ENCODE measurements at places on chromosomes 12 and 14.
A peak's percentile ranks its signal among the peaks of the same experiment; 100 is the strongest.

GRCh38 chr14:65915125-65915524, 502.6 kb downstream of the FUT8 start:
- peak; percentile 49 for DNase-seq

DNA sequence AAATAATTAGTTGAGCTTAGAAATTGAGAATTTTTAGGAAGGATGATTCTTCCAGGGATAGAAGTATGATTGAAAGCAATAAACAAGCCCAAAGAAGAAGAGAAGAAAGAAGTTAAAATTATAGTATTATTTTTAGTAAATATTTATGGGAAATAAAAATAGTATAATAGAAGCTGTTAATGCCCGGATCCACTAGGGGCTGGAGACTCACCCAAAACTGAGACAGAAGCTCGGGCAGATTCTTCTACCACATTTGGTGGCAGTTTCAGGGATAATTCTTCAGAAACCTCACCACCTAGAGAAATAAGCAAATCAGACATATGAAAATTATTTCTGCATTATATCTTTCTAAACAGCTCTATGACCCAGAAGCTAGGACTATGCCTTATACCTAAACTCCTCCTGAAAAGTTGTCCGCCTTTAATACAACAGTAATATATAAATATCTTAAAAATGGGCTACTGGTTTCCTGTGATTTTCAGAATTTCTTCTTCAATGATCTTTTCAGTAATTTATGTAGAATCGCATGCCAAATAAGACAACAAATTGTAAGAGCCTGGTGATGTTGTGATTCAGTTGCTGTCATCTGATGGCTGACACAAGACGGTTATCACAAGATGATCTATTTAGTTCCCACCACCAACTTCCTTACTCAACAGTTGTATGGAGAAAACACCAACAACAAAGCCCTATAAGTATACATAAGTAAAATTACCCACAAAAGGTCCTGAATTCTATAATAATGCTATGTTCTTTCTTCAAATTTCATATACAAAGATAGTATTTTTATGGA, 35.6 kb downstream of the A2M start:
- no peak for DNase-seq

DNA sequence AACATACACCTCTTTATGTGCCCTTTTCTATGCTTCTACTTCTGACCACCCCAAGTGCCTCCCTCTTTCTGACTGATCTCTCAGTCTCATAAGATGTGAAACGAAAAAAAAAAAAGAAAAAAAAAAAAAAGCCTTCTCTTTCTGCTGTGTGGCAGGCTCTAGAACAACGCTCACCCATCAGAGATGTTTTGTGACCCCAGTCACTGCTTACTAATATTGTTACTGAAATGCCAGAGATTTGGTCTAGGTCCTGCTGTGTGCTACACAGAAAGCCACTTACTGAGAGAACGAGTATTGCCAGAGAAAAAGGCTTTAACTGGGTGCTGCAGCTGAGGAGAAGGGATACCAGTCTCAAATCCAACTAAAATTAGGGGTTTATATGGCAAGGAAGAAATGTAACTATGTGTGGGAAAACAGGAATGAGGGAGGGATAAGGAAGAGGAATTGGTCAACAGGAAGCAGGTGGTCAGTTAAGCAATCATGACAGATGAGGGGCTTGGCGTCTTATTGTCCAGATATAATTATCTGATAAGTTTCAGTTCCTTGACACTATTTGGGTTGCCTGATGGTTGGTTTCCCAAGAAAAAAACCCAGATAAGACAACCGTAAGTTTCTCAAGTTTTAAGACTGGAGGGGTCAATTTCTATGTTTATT, 149.0 kb downstream of the NAV3 start:
- peak; percentile 7 for DNase-seq

DNA sequence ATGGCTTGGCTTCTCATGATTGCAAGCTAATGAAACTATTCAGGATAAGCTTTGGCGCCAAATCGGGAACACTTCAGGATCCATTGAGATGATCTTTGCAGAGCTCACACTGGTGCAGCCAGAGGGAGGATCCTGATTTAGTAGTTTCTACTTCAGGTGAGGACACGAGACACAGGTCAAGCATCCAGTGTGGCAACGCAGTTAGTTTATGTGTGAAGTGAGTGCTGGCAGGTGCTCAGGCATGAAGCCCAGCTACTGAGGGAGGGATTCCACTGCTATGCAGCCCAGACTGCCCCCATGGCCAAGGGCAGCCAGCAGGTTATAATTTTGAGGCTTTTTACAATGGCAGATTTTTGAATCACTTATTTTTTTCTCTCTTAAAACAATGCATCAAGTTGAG, 113.5 kb upstream of the PCED1B start:
- DNase-seq: no peak

DNA sequence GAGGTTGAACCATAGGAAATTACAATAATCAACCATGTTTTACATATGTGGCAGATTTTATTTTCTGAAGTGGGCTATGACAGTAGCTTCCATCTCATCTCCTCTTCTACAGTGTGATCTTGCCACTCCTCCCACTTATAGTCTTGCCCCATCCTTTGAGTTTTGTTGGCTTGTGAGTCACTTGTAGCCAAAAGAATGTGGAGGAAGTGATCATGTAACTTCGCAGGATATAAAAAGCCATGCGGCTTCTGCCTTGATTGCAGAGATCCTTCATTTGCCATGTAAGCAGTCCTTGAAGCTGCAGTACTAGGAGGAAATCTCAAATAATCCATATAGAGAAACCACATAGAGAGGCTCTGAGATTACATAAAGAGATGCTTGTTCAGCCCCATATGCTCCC, 13.7 kb upstream of the ZNF84 start:
- no peak for DNase-seq

DNA sequence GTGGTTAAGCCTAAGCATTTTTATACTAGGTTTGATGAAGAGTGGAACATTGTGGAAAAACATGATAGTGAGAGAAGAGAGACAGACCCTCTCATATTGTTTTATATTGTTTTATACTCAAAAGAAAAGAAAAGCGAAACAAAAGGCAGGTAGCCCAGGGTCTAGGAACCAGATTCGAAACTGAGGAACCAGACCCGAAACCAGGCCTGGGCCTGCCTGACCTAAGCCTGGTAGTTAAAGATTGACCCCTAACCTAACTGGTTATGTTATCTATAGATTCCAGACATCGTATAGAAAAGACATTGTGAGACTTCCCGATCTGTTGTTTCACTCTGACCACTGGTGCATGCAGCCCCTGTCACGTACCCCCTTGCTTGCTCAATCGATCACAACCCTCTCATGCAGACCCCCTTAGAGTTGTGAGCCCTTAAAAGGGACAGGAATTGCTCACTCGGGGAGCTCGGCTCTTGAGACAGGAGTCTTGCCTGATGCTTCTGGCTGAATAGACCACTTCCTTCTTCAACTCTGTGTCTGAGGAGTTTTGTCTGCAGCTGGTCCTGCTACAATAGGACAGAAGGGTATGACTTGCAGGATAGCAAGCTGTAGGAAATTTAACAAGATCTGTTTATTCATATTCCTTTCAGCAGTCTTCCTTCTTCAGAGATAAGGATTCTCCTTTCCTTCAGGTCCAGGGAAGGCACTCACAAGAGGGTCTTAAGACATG, 147.1 kb upstream of the PLEKHA5 start:
- DNase-seq: no peak

DNA sequence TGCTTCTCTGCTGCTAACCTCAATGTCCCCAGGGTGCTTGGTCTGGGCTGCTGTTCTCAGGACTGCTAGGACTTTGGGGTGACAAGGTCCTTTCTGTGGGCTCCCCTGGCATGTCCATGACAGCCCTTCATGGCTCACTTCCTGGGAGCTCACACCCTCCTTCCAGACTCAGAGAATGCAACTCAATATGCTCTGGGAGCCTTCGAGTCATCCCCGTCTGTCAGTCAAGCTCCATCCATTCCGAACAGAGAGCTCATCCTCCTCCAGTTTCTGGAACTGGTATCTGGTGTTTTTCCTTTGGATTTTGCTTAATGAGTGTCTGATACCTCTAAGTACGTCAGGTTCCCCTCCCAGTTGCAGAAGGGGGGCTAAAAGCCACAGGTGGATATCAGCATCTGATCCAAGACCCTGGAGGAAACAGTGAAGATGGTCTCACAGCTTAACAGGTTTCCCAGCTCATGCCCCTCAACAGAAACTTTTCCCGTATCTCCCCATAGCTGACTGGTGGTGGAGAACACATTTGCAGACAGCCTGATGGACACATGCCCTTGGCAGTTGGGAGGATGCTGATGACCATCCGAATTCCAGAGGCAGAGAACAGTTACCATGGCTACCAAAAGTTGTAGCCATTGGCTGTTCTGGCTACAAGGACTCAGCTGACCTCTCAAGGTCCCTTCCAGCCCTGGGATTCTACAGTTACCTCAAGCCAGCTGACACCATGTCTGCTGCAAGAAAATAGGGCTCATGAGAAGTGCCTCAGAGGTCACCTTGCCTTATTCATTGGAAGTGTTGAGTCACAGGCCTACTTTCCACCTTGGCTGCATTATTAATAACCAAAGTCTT, 9.5 kb upstream of the RAB35 start:
- DNase-seq: no peak

DNA sequence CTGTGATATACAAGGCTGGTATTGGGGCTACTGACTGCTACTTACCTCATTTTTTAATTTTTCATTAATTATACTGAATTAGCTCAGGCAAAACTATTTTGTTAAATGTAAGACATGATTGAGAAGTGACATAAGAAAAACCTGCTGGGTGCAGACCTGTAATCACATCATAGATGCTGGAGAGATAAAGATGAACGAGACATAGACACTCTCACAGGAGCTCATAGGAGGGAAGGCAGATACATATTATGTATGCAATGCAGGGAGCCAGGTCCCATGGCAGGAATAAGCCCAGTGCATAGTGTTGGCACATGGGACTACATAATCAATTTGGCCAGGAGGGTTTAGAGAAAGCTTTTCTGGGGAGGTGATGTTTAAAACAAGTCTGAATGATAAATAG, 74.9 kb downstream of the PRKCH start:
- no peak for DNase-seq

DNA sequence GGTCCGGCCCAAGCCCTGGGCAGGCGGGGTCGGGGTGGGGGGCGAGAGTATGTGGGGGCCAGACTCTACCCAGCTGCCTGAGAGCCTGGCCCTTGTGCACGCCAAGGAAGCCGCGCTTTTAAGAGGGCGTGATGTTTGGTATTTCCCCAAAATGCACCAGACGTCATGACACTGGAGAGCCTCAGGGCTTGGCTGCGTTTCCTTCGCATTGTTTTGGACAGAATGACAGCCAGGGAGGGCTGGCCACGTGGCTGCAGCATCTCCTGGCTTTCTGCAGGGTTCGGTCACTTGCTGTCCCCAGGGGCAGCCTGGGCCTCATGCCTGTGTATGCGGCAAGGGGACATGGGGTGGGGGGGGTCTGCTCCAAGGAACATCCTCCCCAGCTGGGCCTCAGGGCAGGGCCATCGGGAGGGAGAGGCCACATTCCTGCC, 16.1 kb upstream of the NUDT14 start:
- DNase-seq: peak; percentile 25

DNA sequence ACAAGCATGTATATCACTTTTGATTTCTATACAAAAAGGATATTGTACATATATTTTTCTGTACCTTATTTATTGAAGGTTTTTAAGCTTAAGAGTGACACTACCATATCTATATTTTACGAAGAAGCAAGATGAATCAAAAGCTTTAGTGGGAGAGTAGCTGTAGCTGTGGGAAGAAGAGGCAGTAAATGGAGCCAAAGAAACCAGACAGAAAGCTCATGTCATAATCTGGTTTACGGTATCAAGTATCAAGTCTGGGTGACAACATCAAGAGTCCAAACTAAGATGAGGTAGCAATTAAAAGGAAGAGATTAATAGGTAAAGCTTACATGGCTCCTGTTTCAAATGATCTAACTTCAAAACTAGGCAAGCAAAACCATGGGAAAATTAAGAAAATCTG, 54.8 kb downstream of the CEP83 start:
- DNase-seq: no peak

DNA sequence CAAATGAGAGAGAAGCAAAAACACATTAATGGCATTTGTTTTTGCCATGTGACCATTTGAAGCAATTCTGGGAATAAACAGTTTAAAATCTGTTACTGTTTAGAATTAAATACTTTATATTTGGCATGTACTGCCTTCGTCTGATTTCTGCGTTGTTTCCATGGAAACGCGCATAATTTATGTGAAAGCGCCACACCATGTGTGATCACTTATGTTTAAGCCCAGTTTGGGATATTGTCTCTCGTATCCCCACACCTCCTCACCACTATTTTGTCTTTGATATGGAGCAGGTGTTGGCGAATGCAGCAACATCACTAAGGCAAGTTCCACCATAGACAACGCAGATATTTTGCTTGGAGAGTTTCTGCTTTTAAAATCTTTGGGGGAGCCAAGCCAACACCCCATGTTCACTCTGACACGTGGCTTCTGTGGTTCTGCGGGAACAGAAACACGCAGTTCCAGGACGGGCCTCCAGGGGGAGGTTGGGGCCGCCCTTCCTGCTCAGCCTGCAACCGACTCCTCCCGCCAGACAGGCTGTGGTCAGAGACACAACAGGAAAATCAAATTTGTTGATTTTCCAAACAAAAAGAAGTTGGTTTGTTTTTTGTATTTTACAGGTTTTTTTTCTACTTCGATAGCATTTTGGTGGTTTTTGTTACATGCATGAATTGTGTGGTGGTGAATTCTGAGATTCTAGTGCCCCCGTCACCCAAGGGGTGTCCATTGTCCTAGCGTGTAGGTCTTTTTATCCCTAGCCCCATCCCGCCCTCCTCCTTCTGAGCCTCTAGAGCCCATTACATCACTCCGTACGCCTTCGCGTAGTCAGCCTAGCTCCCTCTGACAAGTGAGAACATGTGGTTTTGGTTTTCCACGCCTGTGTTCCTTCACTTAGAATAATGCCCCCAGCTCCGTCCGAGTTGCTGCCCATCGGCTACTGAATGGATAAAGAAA, 101.9 kb upstream of the SFSWAP start:
- peak; percentile 48 for DNase-seq

- peak; percentile 79 for DNase-seq
These were observed 52.4 kb upstream of the CAPRIN2 start for GRCh38 chr12:30806989-30807694.

DNA sequence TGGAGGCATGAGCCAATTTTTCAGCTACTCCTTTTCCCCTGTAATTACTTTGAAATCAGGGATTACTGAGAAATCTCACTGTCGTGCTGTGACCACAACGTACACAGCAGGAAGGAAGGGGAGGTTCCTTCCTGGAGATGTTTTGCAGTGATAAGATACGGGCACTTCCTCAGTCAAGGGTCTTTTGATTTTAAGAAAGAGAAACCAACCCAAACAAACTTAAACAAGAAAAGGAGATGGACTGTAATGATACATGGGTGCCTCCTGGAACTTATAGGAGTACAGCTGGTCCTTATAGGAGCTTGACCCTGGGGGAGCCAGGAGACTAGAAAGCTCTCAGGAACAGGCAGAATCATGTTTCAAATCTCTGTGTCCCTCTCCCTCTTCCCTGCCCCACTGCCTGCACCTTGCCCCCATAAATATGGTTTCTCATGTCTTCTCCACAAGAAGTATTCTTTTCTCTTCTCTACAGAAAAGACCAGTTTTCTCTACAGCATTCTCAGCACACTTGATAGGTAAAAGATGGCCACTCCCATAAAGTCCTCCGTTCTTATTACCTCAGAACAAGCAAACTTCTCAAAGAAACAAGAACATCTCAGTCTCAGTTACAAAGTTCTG, 281.1 kb upstream of the AMIGO2 start:
- DNase-seq: no peak

- no peak for DNase-seq
These were observed 10.3 kb downstream of the SLC6A12 start for GRCh38 chr12:203462-204260.

- DNase-seq: no peak
These were observed 144.1 kb upstream of the PTPRQ start for GRCh38 chr12:80299976-80300375.
